ENCODE measurements at places on chromosomes 6 and 20. TPM values are rescaled to one million over a fixed set of nuclear protein-coding genes. Genes with fewer than 3 reads are reported as not detected.
A peak's percentile ranks its signal among the peaks of the same experiment; 100 is the strongest.

DNA sequence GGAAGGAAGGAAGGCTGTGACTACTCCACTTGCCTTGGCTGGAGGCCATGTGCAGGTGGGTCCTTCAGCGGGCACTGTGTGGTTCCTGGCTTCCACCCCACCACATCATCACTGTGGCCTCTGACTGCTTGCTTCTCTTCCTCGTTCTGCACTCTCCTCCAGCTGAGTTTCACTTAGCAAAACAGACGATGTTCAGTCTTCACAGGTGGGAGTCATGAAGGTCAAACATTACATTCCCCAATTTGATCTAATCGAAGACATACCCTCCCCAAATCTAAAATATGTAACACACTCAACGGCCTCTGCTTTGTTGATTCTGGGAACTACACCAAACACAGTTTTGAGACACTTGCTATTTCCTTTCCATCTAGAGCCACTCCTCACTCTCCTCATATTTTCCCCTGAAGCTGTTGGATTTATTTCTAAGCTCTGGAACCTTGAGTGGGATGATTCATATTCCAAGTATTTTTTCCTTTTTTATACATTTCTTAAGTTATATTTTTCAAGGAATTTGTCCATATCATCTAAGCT is 132.5 kb upstream of the FOXA2 start:
- no peak for DNase-seq

DNA sequence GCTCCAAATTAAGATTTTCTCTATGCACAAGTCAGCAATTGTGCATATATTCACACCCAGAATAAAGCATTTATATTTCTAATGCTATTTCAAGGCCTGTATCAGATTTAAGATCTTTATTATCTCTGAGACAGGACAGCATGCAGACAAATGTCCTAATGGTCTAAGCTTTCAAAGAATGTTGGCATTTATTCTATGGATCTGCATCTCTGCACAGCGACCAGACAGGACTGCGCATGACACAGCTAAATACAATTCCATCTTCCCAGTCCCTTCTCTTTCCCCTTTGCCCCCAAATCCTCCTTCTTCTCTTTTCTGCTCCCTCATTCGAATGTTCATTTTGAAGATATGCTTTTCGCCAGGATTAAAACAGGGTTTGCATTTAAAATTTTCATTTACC is 478.5 kb downstream of the PKHD1 start:
- no peak for DNase-seq

DNA sequence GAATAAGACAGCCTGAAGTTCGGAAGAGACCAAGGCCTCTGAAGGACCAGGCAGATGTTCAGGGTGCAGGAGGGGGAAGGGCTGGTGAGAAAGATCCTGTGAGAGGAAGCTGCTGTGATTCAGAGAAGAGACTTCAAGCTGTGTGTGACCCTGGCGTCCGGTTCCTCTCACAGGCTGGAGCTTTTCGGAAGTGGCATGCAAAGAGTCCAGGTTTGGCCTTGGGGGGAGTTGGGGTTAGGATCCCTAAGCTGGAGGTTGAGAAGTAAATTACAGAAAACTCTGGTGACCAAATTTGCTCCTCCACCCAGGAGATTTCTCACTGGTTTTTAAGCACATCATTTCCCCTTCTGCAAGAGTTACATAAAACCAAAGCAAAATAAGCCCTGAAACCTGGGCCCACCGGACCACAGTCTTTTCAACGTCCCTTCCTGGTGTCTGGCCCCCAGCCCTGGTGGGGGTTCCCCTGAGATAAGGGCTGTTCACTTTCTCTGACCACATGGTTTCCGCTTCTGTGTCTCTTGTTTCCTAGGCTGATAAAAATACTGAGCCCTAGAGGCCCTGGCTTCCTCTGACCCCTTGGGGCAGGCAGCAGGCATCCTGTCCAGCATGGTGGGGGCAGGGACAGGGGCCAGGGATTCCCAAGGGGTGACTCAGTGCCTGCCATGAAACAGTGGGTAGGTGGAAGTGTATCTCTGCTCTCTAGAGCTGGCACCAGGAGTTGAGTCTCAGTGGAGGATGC is 12.0 kb upstream of the LTA start:
- DNase-seq = peak; percentile 86

GRCh38 chr6:21128601-21129000 is 464.9 kb upstream of the SOX4 start:
- DNase-seq = no peak

DNA sequence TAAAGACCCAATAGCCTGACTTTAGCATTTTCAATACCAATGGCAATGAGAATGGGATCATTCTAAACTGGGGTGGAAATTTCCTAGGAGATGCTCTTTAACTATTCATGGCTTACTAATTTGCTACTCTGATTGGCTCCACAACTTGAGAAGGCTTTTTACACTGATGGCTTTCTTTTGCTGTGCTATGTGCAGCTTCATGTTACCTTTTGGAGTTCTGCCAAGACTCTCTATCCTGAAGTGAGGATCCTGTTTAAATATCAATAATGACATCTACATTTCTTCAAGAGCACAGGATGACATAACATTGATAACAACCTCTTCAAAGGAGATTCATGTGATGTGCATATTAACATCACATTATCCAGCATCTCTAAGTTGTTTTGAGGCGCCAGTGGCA is 43.4 kb upstream of the SIRPG start:
- no peak for DNase-seq

GRCh38 chr6:162887981-162888689 is 160.4 kb downstream of the PACRG start:
- DNase-seq = no peak

DNA sequence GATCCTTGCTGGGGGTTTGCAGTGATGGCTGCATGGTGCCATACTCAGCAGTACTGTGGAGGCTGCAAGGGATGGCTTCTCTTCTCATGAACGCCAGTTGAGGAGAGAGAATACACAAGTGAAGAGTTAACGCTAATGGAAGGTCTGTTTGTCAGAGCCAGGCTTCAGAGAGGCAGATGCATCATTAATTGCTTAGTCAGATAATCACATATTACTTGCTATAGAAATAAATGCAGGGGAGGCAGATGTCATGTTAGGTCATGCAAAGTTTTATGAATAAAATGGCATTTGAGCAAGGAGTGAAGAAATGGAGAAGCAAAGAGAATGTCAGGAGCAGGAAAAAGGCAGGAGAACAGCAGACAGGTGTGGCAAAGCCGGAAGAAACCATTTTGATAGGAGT is 51.2 kb downstream of the CDS2 start:
- DNase-seq = no peak

DNA sequence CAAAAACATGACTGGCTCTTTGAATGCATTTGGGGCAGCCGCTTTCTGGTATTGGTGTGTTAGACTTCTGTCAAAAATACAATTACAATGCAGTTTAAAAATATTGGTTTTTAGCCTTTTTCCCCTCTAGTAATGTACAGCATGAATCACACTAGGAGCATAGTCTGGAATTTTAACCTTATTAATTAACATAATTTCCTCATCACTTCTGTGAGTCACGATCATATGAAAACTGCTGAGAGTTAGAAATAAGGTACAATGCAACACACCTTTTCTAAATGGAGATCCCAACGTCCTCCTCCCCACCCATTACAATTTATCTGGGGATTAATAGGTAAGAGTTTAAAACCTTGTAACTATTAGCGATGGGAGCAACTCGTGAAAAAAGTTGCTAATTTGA is 297.1 kb upstream of the RIMS1 start:
- DNase-seq = no peak

GRCh38 chr6:12275107-12275506 is 15.1 kb upstream of the EDN1 start:
- DNase-seq = no peak

- no peak for DNase-seq
Measured at GRCh38 chr6:125415913-125416312, 114.1 kb upstream of the HDDC2 start.

- peak; percentile 57 for DNase-seq
Measured at GRCh38 chr6:6751619-6752023, 163.1 kb downstream of the LY86 start.

DNA sequence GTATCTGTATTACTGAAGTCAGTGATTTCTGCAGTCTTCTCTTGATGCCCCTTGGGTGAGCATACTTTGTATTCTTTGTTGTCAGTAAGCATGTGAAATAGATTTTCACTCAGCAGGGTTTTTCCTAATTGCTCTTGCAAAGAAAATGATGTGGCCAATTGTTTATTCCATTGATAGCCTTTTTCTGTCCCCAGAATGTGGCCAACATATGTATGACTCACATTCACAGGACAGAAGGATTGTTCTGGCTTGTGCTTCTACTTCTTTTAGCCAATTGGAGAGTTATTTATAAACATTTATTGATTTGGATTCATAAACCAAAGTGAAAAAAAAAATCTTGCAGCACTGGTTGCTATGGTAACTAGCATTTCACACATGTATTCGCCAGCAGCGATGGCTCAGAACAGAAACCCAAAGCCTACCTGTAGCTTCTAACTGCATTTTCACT is 54.4 kb upstream of the RBM24 start:
- no peak for DNase-seq

- DNase-seq = no peak
Measured at GRCh38 chr6:132612449-132613108, 11.5 kb downstream of the TAAR2 start.

- no peak for DNase-seq
Measured at GRCh38 chr6:22326500-22326899, 29.7 kb upstream of the PRL start.

- peak; percentile 80 for DNase-seq
Measured at GRCh38 chr6:157550114-157550989, 169.4 kb downstream of the ZDHHC14 start.

DNA sequence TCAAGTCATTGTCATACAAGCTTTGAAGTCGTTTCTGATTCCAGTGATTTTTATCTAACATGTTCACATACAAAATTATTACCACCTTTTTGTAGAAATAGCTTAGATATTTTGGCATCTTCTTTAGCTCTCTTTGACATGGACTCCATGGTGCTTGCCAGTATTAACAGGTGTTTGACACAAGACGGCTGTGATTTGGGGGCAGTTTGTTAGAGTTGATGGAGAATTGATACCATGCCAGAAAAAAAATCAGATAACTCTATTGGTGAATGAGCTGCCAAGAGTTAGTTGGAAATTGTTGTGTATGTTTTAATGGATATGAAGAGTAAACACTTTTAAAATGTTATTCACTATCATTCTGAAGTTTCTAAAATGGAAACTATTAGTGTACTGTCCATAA is 146.6 kb upstream of the LAMP5 start:
- no peak for DNase-seq

DNA sequence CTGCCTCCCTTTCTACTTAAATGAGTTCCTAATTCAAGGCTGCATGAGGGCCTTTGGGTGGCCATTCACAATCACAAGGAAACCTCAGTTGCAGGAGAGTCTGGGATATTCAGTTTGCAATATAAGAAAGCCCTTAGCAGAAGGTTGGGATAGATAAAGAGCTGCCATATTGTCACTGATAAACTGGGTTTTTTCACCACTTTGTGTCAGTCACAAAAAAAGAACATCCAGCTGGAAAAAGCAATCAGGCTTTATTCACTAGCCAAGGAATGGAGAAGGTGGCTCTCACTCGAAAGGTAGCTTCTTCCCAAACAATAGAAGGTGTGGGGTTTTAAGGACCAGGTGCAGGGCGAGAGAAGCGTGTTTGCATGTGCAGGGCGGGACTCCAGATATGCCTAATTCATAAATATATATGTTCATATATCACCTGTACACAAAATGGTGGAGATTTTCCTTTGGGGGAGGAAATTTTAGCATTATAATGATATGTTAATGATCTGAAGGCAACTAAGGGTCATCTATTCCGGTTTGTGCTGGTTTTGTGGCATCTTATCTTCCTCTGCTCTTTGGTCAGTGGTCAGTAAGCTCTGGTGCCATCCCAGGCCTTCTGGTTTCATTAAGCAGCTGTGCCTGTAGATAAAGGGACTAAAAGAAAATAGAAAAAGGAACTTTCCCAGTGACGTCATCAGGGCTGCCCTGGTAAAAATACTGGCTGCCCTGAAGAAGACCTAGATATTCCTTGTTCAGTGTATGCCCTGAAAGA is 97.1 kb upstream of the IYD start:
- DNase-seq = no peak

DNA sequence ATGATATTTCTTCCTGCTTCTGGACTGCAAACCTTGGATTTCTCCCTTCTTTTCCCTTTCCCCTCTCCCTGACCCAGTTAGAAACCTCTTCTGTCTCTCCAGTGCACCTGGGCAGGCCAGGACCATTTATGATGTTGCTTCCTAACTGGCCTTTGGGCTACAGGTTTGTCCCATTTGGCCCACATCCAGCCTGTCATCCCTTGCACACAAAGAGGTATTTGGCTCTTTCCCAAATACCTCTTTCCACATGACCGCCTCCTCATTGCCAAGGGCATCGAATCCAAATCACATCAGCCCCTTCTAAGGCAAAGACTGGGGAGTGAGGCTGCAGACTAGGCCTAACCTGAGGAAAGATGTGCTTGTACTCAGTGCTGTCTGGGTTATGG is 13.6 kb downstream of the FGD2 start:
- no peak for DNase-seq

DNA sequence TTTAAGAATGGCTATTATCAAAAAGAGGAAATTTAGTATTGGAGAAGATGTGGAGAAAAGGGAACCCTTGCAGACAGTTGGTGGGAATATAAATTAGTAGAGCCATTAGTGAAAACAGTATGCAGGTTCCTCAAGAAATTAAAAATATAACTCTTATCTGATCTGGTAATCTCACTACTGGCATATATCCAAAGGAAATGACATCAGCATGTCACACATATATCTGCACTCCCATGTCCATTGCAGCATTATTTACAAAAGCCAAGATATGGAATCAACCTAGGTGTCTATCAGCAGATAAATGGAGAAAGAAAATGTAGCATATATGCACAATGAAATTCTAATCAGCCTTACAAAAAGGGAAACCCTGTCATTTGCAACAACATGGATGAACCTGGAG is 2.6 kb downstream of the SIRPG start:
- no peak for DNase-seq

GRCh38 chr6:18861204-18861603 is 474.1 kb downstream of the RNF144B start:
- no peak for DNase-seq

GRCh38 chr20:14951707-14952418 is 614.5 kb upstream of the FLRT3 start:
- DNase-seq = no peak

- no peak for DNase-seq
Measured at GRCh38 chr6:160078883-160079685, 42.5 kb upstream of the SLC22A1 start.

DNA sequence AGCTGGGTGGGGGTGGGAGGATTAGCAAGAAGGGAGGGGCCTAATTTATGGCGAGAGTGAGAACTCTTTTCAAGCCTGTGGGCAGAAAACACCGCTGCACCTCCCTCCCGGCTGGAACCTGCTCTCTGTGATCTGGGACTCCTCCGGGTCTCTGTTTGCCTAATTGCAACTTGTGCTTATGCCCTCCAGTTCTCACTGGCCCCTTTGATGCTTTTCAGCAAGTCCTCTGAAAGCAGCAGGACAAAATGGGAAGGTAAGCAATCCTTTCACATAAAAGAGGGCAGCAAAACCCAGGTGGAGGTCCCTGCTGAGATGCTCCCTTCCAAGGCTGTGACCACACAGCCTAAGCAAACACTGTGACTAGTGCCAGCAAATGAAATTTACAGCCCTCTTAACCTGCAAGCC is 523.0 kb upstream of the FLRT3 start:
- DNase-seq = no peak

Gene TUBB1
- not detected for total RNA-seq

Gene FAXC
- total RNA-seq = not detected

Gene CCN2
- not detected for total RNA-seq

Gene MRS2
- total RNA-seq = 24.7 TPM

Gene BMP2
- total RNA-seq = not detected

Gene CTSZ
- total RNA-seq = 18.4 TPM

Gene PRICKLE4
- total RNA-seq = not detected

Gene LST1
- total RNA-seq = 43.6 TPM

Gene ENPP4
- 6.6 TPM for total RNA-seq

Gene PXDC1
- total RNA-seq = 0.29 TPM

Gene LPIN3
- 0.86 TPM for total RNA-seq
